ENCODE measurements at places on chromosomes 5 and 9.

DNA sequence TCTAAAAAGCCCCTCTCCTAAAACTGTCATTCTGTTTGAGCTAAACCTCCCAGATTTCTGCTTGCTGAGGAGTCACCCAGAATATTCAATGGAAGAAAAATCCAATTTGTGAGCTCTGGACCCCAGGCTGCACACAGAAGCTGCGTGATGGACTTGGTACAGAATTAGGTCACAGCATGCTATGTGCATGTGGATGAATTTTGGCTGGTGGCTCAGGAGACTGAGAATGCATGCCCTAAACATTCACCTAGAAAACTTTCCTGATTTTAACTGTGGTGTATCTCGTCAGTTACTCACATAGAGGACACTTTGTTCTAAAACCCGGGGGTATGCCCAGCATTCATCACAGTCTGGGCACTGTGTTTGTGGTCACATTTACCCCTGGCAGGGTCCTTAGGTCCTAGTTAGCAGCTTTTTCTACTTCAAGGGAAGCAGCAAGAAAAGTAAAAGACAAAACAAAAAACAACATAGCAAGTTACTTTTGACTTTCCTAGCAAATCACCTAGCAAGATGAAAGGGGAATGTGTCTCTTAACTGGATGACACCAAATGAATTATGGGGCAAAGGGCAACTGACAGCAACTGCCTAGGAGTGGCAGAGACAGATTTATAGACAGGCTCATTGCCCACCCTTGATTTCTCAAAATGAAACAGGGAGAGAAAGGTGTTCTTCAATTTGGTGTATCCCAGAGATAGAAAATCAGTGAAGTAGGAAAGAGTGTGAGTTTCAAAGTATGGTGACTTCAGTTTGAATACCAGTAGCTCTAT lies 8.3 kb upstream of the SHROOM1 start:
- DNase-seq, result no peak

- DNase-seq, result no peak
Observed at GRCh38 chr5:145220481-145220880, 614.7 kb downstream of the PRELID2 start.

DNA sequence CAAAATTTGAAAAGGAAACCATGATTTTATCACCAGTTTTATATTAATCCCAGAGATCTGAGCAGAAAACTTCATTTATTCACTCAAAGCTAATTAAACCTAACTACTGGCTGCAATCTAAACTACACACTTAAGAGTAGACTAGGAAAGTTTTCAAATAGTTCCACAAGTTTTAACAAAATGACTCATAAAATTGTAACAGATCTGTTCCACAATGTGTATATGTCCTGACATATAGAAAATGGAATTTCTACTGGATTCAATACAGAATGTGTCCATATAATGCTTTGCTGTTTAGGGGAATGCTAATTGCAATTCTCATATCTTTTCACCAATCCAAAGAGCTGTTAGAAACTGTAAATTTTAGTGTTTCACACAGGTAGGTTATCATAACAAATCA lies 40.3 kb upstream of the ADAMTSL1 start:
- no peak for DNase-seq

- peak; percentile 57 for DNase-seq
Observed at GRCh38 chr5:57779383-57780223, 297.0 kb upstream of the ACTBL2 start.

DNA sequence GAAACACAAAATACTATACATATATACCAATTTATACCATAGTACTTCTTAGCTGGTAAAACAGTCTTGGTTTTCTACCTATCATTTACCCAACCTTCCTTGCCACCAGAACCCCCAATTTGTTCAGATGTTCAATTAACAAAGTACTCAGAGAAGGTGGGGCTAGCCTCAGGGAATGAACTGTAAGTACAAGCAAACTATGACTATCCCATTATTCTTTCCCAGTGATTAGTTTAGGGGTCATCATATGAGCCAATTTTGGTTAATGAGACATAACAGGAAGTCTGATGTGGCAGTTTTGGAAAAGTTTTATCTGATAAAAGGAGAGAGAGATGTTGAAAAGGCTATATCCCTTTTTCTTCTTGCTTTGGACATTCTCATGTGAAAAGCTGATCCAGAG lies 125.8 kb downstream of the DTWD2 start:
- DNase-seq, result no peak

- no peak for DNase-seq
Observed at GRCh38 chr9:124611106-124611505, 103.9 kb upstream of the NR5A1 start.

- DNase-seq, result peak; percentile 89
Observed at GRCh38 chr5:110916381-110917049, 155.0 kb upstream of the TSLP start.

DNA sequence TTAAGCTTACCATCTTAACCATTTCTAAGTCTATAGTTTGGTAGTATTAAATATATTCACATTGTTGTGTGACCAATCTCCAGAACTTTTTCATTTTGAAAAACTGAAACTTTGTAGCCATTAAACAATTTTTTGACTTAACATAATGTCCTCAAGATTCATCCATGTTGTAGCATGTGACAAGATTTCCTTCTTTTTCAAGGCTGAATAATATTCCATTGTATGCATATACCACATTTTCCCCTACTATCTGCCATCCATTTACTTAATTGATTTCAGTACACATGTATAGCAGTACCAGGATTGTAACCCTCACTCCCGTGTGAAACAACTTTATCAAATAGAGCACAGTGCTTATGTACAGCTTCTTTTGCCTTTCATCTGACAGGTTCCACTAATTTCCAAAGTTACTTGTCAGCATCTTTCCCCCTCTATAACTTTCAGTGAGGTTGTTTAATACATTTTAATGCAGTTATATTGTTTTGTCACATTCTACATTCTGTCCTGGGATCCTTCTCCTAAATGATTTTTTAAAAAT lies 7.4 kb upstream of the GNPDA1 start:
- no peak for DNase-seq

DNA sequence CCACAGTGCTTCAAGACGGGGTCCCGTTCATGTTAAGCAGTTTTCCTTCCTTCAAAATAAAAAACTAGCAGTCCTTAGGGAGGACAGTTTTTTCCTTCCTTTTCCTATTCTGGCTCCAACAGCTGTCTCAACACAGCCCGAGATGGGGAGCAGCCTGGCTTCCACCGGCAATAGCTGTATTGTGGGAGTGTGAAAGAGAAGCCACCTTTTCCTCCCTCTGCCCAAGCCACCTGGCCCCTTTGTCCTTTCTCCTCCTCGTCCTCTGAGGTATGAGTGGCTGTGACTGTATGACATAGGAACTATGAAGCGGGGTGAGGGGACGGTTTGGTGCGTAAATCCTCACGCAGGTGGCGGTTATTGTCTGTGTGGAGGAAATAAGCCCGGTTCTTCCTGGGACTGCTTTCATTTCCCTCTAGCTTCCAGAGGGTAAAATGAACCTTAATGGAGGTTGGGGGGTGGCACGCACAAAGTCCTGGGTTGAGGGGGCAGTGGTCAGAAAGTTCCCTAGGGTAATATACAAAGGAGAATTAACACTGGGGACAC lies 292.0 kb upstream of the DMRT1 start:
- no peak for DNase-seq

GRCh38 chr5:55081541-55081940 lies 20.9 kb upstream of the GZMA start:
- no peak for DNase-seq

GRCh38 chr9:33244137-33244784 lies 4.3 kb downstream of the SPINK4 start:
- no peak for DNase-seq

DNA sequence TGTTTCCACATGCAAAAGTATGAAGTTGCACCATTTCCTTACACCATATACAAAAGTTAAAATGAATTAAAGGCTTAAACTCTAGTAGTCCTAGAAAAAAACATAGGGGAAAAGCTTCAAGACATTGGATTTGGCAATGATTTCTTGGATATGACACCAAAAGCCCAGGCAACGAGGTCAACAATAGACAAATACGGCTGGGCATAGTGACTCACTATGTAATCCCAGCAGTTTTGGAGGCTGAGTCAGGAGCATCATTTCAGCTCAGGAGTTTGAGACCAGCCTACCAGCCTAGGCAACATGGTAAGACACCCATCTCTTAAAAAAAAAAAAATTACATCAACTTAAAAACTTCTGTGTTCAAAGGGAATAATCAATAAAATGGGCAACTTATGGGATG lies 30.9 kb upstream of the SREK1 start:
- DNase-seq, result no peak

- DNase-seq, result no peak
Observed at GRCh38 chr9:38638881-38639576, 18.6 kb upstream of the ANKRD18A start.

DNA sequence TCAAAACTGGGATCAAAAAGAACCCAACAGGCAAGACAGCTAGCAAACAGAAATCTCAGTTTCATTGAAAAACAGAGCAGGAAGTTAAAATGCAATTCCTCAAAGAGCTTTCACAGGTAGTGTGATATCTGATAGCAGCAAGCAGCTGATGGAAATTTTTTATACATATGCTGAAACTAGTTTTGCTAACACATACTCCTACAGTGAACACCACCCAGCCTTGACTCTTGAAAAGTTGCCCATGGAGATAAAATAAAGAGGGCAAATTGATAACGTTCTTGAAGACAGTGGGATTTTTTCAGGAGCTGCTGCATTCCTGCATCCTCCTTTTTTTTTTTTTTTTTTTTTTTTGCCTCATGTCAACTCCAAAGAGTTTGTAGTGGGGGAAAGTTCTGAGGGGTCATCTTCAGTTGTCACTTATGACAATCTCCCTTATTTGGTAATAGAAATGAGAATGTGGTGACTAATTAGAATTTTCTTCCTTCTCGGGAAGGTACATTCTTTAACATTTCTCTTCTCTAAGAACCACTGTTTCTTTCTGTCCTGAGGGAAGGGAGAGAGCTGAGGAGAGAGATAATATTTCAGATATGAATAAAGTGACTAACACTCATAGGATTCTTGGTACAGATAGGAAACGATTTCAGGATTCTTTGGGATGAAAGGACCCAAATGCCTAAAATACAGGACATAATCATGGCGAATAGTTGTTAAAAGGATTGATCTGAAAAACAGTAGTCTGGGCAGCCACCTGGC lies 24.6 kb downstream of the SH3RF2 start:
- DNase-seq, result no peak

GRCh38 chr5:1011226-1011631 lies 2.6 kb downstream of the NKD2 start:
- no peak for DNase-seq

- no peak for DNase-seq
Observed at GRCh38 chr5:157933005-157933404, 74.1 kb upstream of the CLINT1 start.

- no peak for DNase-seq
Observed at GRCh38 chr5:178072749-178073148, 40.6 kb upstream of the N4BP3 start.

- no peak for DNase-seq
Observed at GRCh38 chr5:165714598-165714997, 2209.2 kb downstream of the MAT2B start.

DNA sequence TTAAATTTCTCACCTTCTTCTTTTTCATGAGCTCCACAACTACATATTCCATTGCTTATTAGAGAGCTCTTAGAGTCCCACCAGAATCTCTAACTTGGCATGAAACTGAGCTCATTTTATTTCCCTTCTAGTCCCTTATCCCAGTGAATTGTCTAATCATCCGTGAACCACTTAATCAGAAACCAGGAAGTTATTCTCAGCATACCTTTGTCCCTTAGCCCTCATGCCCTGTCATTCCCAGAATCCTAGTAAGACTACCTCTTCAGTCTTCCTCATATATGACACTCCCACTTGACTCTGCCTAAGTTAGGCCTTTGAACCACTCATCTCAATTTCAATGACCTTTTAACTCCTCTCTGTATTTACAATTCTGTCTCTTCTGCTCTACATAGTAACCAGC lies 93.0 kb upstream of the PAPPA start:
- no peak for DNase-seq

- no peak for DNase-seq
Observed at GRCh38 chr5:10505517-10506095, 58.3 kb upstream of the ANKRD33B start.

GRCh38 chr9:124510650-124511425 lies 3.6 kb upstream of the NR5A1 start:
- no peak for DNase-seq

DNA sequence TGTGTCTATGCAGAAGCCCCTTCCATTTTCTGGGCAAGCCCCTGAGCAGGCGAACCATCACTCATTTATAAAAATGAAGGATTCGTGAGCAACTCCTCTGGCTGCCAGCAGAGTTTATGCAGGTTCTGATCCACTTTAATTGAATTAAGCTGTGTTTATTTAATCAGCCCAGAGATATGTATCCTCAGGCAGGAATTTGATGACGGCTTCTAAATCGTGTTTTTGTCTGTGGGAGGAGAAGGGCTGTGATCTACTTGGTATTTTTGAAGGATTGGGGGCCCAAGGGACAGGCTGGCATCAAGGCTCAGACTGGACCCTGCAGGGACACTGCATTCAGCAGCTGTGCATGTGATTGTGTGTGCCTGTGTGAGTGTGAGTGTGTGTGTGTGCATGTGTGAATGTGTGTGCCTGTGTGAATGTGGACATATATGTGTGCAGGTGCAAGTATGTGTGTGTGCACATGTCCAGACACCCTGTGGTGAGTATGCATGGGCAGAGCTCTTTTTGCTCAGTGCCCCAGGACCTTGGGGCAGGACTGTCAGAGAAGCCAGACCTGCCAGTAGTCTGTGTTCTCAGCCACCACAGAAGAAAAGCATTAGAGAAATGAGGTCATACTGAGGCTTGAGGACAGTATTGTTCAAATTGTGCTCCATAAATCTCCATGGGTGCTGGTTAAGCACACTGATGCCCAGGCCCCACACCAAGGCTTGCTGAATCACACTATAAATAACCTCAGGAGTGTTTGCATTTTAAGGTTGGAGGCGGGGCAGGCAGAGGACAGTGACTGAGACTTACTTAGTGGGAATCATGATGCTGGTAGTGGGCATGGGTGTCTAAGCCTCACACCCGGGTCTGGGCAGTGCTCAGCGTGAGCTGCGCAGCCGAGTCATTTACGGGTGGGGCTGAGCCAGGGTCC lies 164.0 kb downstream of the CARTPT start:
- no peak for DNase-seq

DNA sequence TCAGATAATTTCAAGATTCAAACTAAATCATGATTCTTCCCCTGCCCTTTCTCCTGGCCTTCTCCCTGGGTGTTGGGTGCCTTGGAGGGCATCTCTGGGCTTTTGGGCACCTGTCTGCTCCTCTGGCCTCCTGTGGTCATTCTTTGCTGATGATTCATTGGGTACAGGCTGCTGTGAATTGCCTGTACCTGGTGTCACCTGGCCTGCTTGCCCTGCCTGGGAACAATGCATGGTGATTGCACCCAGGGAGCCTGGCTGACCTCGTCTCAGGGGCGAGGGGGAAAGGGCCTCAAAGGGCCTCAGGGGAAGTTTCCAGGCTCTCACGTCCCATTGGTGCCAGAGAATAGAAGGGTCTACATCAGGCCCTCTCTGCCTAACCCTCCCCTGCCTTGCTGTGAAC lies 20.1 kb upstream of the CKMT2 start:
- no peak for DNase-seq

DNA sequence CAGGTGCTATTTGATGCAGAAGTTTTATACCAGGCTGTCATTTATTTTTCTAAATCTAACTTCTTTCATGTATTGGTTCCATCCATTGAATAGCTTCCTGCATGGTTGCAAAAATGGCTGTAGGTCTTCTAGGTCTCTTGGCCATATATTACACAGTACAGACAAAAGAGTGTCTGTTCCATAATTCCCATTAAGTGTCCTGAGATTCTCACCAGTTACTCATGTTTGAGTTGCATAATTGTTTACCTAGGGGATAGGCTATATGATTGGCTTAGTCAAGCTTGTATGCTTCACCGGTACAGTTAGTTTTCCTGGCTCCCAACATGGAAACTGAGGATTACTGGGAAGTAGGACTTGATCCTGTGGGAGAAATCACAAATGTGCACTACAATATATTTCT lies 399.4 kb upstream of the NUDT12 start:
- DNase-seq, result no peak

Measured in AG04450 (cell line).